ENCODE measurements at places on chromosomes 16 and 17.
A peak's percentile ranks its signal among the peaks of the same experiment; 100 is the strongest.

GRCh38 chr17:65328567-65328966, 191.4 kb downstream of the RGS9 start:
- DNase-seq, result no peak

- DNase-seq, result no peak
These were observed 19.8 kb downstream of the CYB561 start for GRCh38 chr17:63426041-63426916.

- DNase-seq, result no peak
These were observed 1.8 kb upstream of the NDE1 start for GRCh38 chr16:15648135-15648730.

DNA sequence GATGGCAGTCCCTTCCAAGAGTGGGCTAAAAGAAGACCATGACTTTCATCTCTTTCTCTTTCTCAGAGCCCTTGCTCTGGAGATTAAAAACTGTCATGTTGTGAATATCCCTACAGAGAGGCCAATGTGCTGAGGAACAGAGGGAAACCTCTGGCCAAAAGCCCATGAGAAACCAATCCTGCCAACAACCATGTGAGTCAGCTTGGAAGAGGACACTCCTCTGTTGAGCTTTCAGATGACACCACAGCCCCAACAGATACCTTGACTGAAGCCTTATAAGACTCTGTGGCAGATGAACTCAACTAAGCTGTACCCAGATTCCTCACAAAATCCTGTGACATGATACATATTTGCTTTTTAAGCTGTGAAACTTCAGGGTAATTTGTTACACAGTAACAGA, 19.6 kb downstream of the CPPED1 start:
- DNase-seq, result no peak

DNA sequence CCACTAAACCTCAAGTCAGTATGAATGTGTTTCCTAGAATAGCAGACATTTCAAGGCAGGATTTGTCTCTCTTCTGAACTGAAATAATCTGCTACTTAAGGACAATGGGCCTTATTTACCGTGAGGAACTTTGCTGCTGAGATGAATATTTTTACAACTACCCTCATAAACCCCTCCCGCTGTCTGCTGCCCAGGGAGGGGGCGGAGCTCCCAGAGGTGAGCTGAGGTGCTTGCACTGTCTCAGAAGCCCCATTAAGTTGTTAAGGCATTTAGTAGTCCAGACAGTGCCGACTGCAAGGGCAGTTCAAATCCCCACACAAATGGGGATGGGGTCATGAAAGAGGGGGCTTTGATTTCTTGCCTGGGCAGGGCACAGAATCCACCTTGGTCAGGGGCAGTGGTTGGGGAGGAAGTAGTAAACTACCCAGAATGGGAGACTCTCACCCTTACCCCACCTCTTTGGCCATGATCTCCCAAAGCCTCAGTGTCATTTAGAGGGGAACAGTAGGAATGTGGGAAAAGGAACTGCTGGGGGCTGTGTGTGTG, 19.2 kb downstream of the HNF1B start:
- DNase-seq, result no peak

DNA sequence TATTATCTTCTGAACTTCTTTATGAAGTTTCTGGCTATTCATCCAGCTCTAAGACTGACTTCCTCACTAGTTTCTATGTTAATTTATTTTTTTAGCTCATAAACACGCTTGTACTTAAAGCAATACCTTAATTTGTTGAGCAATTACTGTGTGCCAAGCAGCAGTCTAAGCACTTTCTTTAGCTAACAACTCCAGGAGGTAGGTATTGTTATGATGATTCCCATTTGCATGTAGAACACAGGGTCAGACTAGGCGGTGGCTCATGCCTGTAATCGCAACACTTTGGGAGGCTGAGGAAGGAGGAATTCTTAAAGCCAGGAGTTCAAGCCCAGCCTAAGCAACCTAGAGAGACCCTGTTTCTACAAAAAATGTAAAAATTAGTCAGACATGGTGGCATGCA, 19.8 kb downstream of the DNAH3 start:
- no peak for DNase-seq

DNA sequence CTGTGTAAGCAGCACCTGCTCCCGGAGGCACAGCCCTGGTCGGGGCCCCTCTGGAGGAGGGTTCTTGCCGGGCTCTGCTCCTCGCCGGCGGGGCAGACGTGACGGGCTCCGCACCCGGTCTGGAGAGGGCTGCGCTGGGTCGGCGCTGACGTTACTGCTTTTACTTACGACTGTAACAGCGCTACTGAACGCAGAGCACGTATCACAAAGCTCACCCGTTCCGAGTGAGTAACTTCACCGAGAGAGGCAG, 1.3 kb upstream of the RAB40C start:
- peak; percentile 66 for DNase-seq

DNA sequence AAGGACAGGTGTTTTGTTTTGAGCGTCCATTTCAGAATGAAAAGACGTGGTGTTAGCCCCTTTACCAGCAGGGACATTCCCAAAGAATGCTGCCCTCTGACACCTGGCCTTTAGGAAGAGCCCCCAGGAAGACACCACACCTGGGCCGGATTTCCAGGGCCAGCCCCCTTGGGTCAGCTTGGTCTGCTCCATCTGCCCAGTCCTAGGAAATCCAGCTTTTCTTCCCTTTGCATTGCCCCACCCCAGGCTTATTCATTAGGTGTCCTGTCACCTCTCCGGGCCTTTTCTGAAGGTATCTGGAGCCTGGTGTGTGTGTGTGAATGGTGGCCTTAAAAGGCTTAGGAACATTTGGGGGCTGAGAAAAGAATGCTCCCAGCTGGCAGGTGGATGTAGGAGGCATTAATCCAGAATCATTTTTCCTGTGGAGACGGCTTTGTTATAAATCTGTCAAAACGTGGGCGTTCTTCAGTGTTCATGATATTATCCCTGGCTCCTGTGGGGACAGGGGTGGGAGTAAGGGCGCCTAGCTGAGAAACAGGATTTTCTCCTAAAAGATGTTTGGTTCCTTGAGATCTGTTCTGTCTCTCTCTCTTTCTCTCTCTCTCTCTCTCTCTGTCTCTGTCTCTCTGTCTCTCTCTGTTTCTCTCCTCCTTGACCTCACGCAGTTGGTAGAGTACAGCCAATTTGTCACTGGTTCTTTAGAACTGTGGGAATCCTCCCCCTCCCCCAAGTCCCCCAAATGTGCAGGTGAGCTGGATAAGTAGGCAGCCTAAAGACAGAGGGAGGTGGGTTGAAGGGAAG, 84.0 kb downstream of the NTN1 start:
- DNase-seq, result no peak

DNA sequence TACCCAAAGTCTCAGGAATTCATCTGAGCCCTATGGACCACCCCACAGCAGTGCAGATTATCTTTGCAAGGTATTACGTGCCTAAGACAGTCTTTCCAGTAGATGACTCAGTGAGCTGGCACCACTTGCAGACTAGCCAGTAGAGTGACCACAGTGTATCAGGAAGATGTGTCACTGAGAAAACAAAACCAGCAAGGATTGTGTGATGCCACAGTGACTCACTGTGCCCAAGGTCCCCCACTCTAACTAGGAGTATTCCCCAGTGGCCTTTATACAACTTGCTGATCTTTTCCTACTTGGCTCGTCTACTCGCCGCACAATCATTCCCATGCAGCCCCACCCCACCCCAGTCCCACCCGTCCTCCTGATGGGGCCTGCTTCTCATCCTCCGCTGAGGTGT, 26.8 kb upstream of the PRKCA start:
- DNase-seq, result no peak

DNA sequence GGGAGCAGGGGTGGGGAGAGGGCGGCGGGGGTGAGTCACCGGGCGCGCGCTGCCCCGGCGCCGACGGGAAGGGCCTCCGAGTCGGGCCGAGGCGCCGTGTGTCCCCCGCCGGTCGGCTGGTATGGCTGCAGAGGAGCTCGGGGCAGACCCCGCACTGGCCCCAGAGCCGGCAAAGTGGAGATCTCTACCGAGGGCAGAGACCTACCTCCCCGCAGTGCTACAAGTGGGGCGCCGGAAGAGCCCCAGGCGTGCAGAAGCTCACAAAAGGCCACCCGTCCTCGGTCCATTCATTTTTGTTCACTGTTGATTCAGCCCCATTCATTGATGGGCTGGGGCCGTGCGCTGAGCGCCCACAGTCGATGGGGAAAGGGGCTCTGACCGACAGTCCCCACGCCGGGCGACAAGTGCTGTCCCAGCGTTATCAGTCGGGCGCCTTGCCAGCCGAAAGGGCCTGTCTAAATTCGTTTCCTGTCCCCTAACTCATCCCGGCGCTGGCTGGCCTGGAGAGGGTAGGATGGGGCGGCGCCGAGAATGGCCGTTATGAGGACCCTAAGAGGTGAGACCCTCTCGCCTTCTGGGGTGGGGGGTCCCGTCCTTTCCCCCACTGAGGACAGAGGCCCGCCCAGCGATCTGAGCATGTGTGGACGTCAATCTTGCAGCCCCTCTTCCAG, 709 bp upstream of the ENO3 start:
- peak; percentile 47 for DNase-seq

DNA sequence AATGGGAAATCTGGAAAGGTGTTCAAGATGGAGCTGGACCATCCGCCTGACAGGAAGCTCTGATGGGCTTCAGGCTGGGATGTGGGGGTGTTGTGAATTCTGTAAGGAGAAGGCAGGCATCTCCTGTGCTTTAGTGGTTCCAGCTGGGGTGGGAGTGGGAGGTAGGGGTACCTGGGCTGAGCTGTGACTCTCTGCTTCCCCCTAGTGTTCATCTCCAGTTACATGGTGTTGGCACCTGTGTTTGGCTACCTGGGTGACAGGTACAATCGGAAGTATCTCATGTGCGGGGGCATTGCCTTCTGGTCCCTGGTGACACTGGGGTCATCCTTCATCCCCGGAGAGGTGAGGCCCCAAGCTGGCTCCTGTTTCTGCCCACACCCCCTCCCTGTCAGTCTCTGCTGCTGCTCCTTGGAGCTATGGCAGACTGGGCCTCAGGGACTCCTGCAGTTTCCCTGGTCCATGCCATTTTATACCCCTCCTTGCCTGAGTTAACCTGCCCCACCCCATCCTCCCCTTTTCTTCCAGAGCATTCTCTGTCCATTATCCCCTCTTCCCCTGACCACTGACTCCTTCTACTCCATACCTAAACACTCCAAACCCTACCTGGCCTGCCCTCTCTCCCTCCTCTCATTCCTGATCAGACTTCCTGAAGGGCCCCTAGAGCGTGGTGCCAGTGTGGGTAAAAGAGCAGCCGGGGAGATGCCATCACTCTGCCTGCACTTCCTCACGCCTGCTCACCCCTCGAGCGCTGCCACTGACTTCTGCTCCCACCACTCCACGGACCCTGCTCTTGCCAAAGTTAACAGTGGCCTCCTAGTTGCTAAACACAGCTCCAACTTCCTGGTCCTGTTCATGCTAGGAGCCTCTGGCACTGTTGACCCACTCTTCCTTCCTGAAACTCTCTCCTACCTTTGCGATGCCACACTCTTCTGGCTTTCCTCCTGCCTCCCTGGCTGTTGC, 3.4 kb downstream of the SPNS1 start:
- peak; percentile 30 for DNase-seq

DNA sequence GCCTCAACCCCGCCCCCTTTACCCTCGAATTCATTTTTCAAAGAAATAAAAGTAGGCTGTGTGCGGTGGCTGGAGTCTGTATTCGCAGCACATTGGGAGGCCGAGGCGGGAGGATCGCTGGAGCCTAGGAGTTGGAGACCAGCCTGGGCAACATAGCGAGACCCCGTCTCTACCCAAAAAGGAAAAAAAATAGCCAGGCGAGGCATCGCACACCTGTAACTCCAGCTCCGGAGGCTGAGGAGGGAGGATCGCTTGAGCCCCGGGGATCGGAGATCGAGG, 671 bp upstream of the TOP2A start:
- DNase-seq, result no peak

DNA sequence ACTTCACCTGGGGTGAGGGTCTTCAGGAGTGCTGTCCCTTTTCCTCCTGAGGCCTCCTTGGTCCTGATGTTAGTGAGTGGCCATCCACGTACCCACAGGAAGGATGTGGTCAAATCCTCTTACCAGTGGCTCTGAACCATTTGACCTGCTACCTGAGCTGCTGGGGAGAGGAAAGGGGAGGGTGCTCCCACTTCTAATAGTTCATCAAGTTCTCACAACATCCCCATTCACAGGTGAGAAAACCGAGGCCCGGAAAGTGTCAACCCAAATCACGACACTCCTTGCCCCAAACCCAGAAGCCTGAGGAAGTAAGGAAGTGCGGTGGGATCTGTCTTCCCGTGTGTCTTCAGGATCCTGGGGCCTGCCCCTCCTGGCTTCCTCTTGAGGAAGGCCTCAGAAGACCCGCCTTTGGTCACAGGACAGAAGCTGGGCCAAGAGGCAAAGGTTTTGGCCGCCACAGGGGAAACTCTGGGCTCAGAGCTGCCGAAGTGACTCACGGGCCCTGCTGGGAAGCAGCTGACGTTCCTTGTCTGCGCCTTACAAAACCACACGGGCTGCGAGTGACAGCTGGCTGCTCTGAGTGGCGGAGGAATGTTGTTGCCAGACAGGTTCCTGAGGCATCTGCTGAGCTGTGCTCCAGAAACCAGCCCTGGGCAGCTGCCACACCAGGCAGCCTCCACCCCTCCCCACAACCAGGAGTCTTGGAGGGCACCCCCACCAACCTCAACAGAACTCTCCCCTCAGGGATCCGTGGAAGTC, 13.9 kb upstream of the KIFC3 start:
- peak; percentile 61 for DNase-seq

- peak; percentile 3 for DNase-seq
These were observed 26.3 kb downstream of the VPS53 start for GRCh38 chr17:688100-688989.

DNA sequence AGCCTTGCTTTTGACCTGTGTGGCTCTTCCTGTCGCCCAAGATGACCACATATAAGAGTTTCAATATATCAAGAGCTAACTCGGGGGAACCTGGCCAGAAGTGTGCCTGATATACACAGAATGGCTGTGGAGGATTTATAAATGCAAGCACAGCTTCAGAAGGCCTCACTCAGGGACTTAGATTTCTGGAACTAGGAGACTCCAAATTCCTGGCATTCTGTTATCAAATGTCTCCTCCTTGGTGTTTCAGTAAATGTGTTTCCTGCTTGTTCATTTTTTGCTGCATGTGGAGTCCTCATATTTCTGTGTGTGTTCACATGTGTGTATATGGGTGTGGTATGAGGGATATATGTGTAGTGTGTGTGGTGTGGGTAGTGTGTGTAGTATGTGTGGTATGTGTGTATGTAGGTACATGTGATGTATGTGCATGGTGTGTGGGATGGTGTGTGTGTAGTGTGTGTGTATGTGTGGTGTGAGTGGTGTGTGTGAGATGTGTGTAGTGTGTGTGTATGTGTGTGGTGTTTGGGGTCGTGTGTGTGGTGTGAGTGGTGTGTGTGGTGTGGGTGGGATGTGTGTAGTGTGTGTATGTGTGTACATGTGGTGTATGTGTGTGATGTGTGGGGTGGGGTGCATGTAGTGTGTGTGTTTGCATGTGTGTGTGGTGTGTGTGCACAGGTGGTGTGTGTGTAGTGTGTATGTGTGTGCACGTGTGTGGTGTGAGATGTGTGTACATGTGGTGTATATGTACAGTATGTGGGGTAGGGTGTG, 981 bp upstream of the CD300H start:
- no peak for DNase-seq

- no peak for DNase-seq
These were observed 22.1 kb downstream of the TMC7 start for GRCh38 chr16:19005561-19006445.

GRCh38 chr16:77169650-77170236, 21.2 kb upstream of the MON1B start:
- peak; percentile 68 for DNase-seq
